ENCODE measurements at places on chromosomes 2 and 18. TPM values are rescaled to one million over a fixed set of nuclear protein-coding genes. Genes with fewer than 3 reads are reported as not detected.

The UGT1A10 gene
- total RNA-seq: not detected

DNA sequence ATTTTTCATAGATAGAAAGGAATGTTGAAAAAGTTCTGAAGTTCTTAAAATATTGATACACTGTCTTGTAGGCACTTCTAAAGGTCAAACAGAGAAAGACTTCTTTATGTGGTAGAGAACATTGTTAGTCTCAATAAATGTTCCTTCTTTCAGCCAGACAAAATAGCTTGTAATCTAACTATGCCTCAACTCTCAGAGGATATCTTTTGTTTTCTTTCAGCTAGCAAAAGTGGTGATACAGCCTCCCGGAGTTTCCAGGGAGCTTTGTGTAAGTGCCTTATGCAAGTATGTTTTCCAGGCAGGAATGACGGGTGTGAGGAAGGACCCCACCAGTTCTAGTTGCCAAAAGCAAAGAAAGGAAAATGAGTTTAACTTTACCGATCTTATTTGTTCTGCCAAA is 452.1 kb upstream of the ST6GAL2 start:
- H3K36me3 ChIP-seq: no peaks in the 10 kb centered on the region
- no peaks in the 10 kb centered on the region for H3K4me1 ChIP-seq
- no peaks in the 10 kb centered on the region for H3K27me3 ChIP-seq
- no peak overlapping the region for H3K27ac ChIP-seq
- H3K4me3 ChIP-seq: no peak overlapping the region
- no peak for DNase-seq

The CYP26B1 gene
- 4.6 TPM for total RNA-seq

The GREB1L gene
- total RNA-seq: 0.27 TPM
